ENCODE measurements at places on chromosomes 4 and X. TPM values are rescaled to one million over a fixed set of nuclear protein-coding genes. Genes with fewer than 3 reads are reported as not detected.

DNA sequence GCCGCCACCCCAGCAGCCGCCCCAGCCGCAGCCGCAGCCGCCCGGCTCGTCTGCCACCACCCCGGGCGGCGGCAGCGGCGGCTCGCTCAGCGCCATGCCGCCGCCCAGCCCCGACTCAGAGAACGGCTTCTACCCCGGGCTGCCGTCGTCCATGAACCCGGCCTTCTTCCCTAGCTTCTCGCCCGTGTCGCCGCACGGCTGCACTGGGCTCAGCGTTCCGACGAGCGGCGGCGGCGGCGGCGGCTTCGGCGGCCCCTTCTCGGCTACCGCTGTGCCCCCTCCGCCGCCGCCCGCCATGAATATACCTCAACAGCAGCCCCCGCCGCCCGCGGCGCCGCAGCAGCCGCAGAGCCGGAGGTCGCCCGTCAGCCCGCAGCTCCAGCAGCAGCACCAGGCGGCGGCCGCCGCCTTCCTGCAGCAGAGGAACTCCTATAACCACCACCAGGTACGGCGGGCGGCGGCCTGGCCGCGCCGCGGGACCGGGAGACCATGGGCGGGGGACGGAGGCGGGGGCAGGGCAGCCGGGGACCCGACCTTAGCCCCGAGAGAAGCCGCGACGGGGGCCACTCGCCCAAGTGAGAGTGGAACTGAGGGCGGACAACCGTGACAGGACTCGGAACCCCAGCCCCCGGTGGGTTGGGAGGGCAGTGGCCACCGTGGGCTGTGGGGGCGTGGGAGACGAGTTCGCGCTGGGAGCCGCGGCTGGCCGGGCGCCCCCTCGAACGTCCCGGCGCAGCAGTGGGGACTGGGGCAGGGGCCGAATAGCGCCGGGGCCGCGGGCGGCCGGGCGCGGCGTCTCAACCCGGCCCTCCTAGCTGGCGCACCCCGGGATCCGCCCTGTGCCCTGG lies 1.8 kb downstream of the CPEB2 start:
- DNase-seq = no peak

The GEMIN8 gene
- 30.3 TPM for polyA plus RNA-seq

DNA sequence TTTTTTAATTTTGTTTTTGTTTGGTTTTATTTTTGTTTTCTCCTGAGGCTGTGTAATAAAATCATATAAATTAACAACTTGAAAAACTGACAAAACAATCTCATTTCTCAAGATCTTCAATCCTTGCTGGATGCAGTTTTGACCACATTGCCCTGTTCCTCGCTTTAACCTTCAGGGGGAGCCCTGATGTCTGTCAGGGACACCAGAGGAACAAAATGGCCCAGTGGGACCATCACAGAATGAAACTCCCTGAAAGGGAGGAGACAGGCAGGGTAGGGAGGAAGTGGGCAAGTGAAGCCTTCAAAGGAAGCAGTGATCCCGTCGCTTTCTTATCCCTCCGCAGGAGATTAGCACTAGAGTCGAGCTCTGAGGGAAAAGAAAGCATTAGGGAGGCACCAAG lies 274.9 kb upstream of the LDB2 start:
- DNase-seq = no peak

- peak; percentile 38 for DNase-seq
Measured at GRCh38 chr4:94641702-94642560, 115.8 kb upstream of the BMPR1B start.

DNA sequence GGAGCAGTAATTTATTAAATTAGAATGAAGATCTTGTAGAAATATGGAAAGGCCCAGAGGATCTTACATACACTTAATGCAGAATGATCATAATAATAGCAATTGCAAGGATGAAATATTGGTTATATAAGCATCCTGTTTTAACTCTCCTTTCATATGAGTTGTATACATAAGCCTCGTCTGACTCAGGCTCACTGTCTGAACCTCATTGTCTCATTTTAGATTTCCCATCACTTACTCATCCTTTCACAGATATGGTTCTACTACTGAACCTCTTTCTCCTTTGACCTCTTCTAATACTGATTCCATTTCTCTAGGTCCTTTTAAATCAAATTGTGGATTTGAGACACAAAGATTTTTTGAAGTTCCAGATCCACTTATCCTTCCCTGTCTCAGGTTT lies 277.3 kb upstream of the TRPC5 start:
- DNase-seq = no peak

DNA sequence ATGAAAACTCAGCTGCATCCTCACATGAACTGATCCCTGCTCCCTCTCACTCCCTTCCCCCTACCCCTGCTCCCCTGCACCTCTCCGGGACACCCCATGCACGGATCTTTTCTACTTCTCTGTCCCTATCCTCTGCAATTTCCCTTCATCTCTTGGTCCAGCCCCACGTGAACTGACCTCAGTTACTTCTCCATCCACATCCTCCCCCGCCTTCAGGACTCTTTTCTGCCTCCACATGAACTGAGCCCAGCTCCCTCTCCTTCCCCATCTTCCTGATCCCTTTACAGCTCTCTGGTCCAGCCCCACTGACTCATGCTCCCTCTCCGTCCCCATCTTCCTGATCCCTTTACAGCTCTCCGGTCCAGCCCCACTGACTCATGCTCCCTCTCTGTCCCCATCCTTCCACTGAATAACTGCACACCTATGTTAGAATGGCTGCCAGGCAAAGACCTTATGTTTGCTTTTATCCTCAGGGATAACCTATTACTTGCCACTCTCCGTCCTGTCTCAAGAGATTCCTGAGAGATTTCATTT lies 5.6 kb downstream of the CETN2 start:
- no peak for DNase-seq

- DNase-seq = no peak
Measured at GRCh38 chrX:108211301-108211700, 119.7 kb downstream of the ATG4A start.

DNA sequence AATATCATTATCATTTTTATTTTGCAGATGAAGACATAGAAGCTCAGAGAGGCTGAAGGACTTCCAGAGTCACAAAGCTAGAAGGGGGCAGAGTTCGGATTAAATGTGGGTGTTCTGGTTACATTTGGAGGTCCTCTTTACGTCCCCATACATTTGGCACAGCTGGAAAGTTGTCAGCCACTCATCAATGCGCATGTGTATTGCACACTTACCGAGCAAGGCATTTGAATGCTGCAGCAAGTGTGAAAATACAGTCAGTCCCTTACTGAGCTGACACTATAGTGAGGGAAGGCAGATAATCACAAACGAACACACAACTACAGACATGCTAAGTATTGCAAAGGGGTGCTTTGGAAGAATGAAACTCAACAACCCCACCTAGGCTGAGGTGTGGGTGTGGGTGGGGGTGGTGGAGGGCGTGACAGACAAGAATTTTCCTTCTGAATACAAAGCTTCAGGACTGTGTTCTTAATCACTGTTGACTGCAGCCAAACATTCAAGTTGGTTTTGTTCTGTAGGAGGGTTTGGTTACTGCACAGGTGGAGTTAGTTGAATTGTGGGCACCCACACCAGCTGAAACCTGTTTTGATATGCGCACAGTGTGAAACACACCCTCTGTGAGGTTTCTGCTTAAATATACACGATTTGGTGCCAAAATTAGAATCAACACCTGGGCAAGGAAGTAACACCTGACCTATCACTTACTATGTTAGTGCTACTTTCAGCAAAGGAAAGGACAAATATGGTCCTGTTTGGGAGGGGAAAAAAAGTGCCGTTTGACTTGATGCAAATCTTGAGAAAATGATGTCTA lies 72.4 kb downstream of the COQ2 start:
- DNase-seq = no peak

DNA sequence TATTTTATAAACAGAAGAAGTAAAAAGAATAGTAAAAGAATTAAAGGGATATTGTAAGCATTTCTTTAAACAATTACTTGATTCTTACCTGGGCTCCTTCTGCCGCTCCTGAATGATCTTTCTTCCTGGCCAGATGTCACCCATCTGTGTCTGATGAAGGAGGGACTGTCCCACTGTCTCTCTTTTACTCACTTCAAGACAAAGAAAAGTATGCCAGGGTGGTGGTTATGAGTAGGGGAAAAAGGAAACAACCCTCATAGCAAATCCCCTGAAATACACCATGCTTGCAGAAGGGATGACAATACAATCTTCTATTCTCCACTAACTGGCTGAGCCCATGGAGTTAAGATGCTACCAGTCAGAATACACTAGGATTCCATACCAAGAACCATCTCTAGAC lies 31.1 kb downstream of the SYTL4 start:
- no peak for DNase-seq

The ZFP42 gene
- 1.8 TPM for polyA plus RNA-seq

The HSFX2 gene
- not detected for polyA plus RNA-seq

The F9 gene
- not detected for polyA plus RNA-seq

DNA sequence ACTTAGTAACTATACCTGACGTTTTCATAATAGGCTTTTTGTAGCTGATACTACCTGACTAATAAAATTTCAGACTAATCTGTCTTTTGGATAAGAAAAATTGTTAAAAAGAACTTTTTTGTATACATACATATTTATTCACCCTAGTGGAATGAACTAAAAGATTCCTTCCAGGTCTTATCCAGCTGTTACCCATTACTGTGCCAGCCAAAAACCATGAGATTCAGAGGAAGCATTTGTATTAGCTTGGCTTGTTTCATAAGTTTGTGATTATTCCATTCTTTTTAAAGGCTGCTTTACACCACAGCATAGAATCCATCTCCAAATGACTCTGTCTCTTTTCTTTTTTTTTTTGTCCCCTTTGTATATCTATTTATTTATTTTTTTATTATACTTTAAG lies 149.4 kb downstream of the FAT4 start:
- no peak for DNase-seq

- no peak for DNase-seq
Measured at GRCh38 chr4:1318488-1319213, 28.4 kb upstream of the UVSSA start.

- DNase-seq = no peak
Measured at GRCh38 chrX:49958727-49959485, 36.5 kb downstream of the CLCN5 start.

DNA sequence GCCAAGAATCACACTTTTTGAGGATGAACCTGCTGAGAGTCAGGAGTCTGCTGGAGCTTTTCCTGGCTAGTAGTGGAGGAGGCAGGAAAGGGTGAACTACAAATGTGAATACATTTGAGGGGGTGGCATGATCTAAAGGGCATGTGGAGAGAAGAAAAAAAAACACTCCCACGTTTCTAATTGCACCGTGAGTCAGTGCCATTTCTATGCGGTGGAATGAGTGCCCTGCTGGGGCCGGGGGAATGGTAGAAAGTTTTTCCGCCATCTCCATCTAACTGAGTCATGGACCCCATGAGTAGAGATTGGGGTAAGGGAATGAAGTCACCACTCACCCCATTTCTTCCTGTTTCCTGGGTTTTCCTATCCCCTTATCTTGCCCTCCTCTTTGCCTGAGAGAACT lies 19.8 kb downstream of the BEX3 start:
- no peak for DNase-seq

GRCh38 chrX:57453901-57454300 lies 137.9 kb upstream of the ZXDB start:
- DNase-seq = no peak

The GAGE12H gene
- polyA plus RNA-seq = not detected

DNA sequence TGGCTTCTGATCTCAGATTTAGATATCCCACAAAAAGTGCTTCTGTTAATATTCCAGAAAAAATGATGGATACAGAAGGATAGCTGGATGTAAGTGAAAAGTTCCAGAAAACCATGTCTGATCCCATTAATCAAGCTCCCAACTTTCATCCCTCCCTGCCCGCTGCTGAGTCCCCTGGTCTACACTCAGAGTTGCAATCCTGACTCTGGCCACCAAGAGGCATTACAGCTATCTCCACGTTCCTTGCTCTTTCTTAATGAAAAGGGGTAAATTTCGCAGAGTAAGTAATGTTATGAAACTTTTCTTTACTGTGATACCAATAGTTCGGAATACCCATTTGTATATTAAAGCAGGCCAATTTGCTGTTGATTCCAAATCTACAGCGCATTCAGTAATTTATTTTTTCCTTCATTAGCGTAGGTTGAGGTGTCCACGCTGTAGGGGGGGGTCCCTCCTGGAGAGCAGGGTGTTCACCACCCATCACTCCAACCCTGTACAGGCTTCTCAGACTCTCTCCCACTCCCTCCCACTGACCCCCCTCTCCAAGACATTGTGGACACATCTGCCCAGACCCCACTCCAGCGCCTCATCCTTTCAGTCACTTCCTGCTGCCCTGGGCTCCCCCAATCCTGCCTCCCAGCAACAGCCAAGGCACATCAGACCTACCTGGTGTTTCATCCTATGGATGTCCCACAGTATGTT lies 55.1 kb downstream of the RAB40A start:
- peak; percentile 29 for DNase-seq

The HTN3 gene
- polyA plus RNA-seq = not detected

The MEPE gene
- polyA plus RNA-seq = not detected

The RAB9A gene
- 29.3 TPM for polyA plus RNA-seq

The STBD1 gene
- 2.0 TPM for polyA plus RNA-seq

The ATP1B4 gene
- not detected for polyA plus RNA-seq

DNA sequence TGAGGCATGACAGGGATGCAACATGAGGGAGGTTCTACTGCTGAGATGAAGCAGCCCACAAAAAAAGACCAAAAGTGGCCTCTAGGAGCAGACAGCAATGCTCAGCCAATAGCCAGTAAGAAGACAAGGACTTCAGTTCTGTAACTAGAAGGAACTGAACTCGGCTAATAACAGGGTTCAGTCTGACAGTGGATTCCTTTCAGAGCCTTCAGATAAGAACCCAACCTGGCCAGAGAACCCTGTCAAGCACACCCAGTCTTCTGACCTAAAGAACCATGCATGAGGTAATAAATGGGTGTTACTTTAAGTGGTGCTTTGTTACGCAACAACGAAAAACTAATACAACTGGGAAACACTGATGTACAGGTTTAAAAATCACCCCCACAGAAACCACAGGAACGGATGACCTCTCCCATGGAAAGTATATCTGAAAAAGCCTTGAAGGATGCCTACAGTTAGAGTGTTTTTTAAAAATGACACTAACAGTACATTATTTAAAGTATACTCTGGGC lies 94.6 kb downstream of the PAPSS1 start:
- DNase-seq = no peak

DNA sequence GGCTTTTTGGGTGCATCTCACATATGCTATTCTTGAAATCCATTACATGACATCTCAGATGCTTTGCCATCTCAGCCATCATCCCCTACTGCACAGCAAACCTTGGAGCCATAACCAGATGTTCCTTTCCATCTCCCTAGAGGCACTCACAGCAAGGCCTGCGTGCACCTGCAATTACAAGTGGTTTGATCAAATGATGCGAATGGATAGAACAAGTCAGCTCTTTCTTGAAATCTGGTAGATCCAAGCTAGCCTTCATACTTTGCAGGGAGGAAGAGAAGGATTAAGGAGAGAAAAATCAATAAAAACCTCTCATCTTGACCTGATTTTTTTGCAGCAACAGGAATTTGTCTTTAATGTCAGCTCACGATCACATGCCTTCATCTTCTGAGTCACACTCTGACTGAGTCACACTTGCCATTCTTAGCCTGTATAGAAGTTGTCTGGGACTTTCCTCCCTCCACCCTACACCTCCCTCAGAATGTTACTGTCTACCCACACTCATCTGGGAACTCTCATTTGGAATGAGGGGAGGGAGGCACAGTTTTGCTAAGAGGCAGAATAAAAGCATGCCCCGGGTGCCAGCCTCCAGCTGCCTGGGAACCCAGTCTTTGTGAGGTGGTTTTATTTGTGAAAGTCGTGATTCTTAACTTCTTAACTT lies 11.9 kb upstream of the TRIML1 start:
- no peak for DNase-seq

The CYLC1 gene
- not detected for polyA plus RNA-seq

The JAKMIP1 gene
- 0.09 TPM for polyA plus RNA-seq

Data from renal cortex interstitium (tissue), 15 donors.